Stimulated activated CD4-positive, alpha-beta T cell treated with anti-CD3 and anti-CD28 coated beads, Interleukin-1b, Interleukin-23, amount 100 ng/mL, for 48 hours (primary cell): ENCODE measurements at places on chromosomes 7 and 10.

GRCh38 chr7:93923942-93924341, 2.4 kb downstream of the GNG11 start:
- no peak for DNase-seq

DNA sequence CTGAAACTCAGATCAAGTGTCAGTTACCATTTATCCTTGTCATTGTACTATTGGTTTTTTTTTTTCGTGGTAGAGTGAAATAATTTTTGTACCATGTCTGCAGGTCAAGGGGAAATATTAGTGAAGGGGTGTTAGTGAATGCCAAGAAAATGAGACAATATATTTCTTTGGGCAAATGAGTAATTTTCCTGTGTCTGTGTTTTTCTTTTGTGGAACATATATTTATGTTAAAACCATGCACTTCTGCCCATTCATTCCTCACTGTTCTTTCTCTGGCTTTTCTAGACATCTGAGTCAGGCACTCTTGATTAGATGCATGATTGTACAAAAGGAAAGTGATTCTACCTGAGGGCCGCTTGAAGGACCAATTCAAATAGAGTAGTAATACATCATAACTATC, 161.6 kb downstream of the BICC1 start:
- no peak for DNase-seq

- DNase-seq = no peak
Measured at GRCh38 chr10:28332726-28333125, 29.9 kb upstream of the MPP7 start.

DNA sequence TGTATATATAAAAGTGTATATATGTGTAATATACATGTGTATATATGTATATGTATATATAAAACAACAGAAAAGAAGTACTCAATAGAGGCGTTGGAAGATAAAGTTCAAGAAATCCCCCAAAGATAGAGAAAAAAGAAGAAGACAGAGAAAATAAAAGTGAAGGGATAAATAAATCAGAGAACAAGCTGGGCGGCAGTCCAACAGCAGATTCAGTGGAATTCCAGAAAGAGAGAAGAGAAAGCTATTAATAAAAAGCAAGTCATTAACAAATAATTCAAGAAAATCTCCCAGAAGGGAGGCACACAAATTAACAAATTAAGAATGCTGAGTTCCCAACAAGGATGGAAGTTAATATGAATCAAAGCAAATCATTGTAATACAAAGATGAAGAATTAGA, 59.3 kb upstream of the RNF148 start:
- no peak for DNase-seq

GRCh38 chr10:123139521-123140163, 3.9 kb downstream of the HMX3 start:
- no peak for DNase-seq

DNA sequence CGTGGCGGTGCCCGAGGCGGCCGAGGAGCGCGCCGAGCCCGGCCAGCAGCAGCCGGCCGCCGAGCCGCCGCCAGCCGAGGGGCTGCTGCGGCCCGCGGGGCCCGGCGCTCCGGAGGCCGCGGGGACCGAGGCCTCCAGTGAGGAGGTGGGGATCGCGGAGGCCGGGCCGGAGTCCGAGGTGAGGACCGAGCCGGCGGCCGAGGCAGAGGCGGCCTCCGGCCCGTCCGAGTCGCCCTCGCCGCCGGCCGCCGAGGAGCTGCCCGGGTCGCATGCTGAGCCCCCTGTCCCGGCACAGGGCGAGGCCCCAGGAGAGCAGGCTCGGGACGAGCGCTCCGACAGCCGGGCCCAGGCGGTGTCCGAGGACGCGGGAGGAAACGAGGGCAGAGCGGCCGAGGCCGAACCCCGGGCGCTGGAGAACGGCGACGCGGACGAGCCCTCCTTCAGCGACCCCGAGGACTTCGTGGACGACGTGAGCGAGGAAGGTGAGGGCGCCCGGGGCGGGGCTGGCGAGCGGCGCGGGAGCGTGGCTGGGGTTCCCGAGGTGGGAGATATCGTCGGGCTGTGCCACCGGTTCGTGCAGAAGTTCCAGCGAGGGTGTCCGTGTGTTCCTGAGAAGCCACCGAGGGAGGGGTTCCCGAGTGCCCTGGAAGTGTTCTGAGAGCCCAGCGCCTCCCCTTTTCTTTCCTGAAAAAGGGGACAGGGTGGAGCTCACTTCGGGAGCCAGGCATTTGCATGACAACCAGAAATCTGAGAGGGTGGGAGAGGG, 495 bp downstream of the EIF3B start:
- peak; percentile 19 for DNase-seq

GRCh38 chr7:297611-298374, 7.8 kb downstream of the FOXL3 start:
- no peak for DNase-seq
